ENCODE measurements at places on chromosomes 1 and 21. TPM values are rescaled to one million over a fixed set of nuclear protein-coding genes. Genes with fewer than 3 reads are reported as not detected.

GRCh38 chr1:20111452-20111851, 7.9 kb downstream of the PLA2G2D start:
- no peak for DNase-seq

- DNase-seq = peak; percentile 73
Observed at GRCh38 chr1:21508580-21509350, 458 bp upstream of the ALPL start.

GRCh38 chr1:194362327-194362726, 1175.9 kb upstream of the B3GALT2 start:
- no peak for DNase-seq

Gene ANXA9
- total RNA-seq = 10.3 TPM

Gene MIS18A
- 4.8 TPM for total RNA-seq

DNA sequence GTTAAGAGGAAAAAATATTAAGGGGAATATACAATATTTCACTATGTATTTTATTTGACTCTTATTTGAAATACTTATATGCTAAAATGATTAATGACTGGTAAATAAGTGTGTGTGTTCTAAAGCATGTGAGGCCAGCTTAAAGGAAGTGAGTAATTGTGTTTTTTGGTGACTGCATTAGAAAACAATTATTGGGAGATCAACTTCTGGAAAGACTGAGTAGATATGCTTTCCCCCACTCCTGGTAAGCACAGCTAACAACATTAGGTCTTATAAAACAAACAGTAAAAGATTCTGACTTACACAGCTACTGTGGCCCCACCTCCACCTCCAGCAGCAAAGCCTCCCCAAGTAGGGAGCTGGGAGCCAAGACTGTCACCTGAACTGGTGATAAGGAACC, 403.0 kb downstream of the SRGAP2C start:
- no peak for DNase-seq

GRCh38 chr1:27885114-27885528, 12.8 kb downstream of the THEMIS2 start:
- no peak for DNase-seq

GRCh38 chr1:43861337-43861736, 72.3 kb upstream of the ARTN start:
- DNase-seq = no peak

DNA sequence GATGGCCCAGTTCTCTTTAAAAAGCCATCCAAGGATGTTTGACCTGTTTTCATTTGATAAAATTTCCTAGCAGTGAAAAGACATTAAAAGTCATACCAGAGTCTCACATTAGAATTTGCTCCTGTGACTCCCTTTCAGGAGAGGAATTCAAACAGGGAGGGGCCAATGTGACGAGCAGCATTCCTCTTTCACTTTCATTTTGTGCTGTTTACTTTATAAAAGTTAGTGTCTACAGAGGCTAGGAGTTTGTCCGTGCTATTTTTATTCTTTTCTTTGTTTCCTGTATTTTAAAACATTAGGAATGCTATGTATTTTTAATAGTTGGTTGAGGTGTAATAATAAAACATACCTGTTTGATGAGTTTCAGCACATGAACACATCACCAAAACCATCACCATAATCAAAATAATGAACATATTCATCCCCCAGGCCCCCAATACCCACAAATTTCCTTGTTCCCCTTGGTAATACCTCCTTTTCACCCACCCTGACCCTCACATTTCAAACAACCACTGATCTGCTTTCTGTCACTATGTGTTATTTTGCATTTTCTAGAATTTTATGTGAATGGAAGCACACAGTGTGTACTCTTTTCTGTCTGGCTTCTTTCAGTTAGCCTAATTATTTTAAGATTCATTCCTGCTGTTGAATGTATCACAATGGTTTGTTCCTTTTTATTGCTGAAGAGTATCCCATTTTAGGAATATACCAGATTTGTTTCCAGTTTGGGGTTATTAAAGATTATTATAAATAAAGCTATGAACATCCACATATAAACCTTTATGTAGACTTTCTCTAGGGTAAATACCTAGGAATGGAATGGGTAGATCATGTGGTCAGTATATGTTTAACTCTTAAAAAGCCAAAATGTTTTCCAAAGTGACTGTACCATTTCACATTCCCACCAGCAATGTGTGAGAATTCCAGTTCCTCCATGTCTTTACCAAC, 129.5 kb downstream of the TENT5C start:
- peak; percentile 56 for DNase-seq

Gene C1orf174
- 31.6 TPM for total RNA-seq

DNA sequence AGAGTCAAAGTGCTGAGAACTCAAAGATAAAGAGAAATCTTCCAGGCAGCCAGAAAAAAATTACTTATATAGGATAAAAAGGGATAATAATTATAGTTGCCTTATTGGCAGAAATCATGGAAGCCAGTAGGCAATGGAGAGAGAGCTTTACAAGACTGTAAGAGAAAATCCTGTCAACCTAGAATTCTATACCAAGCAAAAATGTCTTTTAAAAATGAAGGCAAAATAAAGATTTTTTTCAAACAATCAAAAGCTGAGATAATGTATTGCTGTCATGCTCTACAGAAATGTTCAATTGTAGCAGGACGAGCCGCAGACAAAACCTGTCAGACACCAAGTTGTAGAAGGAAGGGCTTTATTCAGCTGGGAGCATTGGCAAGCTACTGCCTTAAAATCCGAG, 26.8 kb upstream of the RAB4A start:
- no peak for DNase-seq

GRCh38 chr1:26072305-26072704, 4.9 kb upstream of the TRIM63 start:
- peak; percentile 41 for DNase-seq

Gene TRIM17
- total RNA-seq = not detected

All from thyroid gland (tissue), 4 donors.